ENCODE measurements at places on chromosomes 4 and X. TPM values are rescaled to one million over a fixed set of nuclear protein-coding genes. Genes with fewer than 3 reads are reported as not detected.

GRCh38 chr4:99809326-99809725 is 7.3 kb upstream of the DAPP1 start:
- DNase-seq, result no peak

DNA sequence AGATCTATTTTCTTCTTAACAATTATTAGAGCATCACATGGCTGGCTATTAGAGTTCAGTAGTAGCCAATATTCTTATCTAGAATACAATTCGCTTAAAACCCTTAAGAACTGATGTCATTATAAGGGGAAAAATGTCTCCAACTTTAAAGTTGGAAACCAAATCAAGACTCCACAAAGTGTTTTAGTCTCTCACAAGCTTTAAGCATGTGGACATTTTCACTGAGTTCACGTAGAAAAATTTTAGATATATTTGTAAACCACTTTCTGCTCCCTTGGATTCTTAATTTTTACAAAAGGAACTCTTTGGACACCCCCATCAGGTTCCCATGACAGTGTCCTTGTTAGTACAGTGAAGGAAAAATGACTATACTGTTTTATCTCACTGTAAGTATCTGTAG is 123.9 kb upstream of the NAP1L5 start:
- DNase-seq, result no peak

GRCh38 chr4:140239311-140239710 is 85.3 kb upstream of the MAML3 start:
- no peak for DNase-seq

GRCh38 chrX:139720979-139721378 is 13.0 kb upstream of the MCF2 start:
- no peak for DNase-seq

- no peak for DNase-seq
Measured at GRCh38 chr4:23931489-23931830, 41.6 kb upstream of the PPARGC1A start.

GRCh38 chrX:20270562-20270890 is 3.8 kb upstream of the RPS6KA3 start:
- no peak for DNase-seq

- DNase-seq, result no peak
Measured at GRCh38 chr4:153495480-153496193, 29.5 kb downstream of the TMEM131L start.

GRCh38 chr4:77156912-77157858 is at the start of gene CCNG2:
TSS of gene CCNG2 (plus strand) at chr4:77157207. CDS start at chr4:77158533, 1,326 bp downstream.
- peak; percentile 83 for DNase-seq

DNA sequence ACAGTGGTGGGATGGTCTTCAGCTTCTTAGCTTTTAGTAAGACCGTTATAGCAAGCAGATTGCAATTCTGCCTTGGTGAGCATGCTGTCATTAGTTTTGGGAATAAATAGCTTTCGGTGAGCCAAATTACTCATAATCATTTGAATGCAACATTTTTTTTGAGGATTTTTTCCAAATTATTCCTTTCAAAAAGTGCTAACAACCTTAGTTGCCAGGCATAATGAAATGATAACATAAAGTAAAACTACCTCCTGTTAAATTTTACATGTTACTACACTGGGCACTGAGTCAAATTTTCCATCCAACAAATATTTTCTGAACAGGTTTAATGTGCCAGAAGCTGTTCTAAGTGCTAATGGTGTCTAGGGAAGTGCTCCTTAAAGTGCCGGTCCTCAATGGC is 15.8 kb upstream of the NPFFR2 start:
- DNase-seq, result no peak

SLC9B1 gene
- 0.54 TPM for total RNA-seq

SPIN2B gene
- total RNA-seq, result 9.6 TPM

DCAF16 gene
- total RNA-seq, result 14.4 TPM

ZBTB33 gene
- 34.8 TPM for total RNA-seq

FAM184B gene
- not detected for total RNA-seq

AFF2 gene
- 1.1 TPM for total RNA-seq
